ENCODE measurements at places on chromosomes 6 and 20.

DNA sequence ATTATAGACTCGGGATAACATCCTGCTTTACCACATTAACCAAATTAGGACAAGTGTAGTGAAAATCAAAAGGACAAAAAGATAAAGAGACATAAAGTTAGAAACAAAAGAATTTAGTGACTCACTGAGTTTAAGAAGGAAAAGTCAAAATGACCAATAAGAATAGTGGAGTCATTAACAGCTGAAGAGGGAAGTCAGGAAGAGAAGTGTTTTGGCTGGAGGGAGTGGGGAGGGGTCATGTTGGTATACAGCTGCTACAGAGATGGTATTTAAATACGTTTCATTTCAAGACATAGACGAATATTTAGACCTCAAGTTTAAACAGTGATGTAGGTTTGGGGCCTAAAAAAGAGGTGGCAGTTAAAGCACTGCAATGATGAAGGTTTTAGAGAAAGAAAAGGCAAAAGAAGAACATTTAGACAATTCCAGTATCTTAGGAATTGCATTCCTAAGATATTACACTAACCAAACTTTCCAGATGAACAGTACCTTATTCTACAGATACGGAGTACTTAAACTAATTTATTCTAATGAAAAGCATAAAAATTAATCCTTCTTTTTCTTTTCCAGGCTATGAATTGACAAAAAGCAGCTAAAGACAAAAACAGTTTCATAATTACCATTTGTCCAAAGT, 10.6 kb downstream of the FKBP5 start:
- no peak for DNase-seq

DNA sequence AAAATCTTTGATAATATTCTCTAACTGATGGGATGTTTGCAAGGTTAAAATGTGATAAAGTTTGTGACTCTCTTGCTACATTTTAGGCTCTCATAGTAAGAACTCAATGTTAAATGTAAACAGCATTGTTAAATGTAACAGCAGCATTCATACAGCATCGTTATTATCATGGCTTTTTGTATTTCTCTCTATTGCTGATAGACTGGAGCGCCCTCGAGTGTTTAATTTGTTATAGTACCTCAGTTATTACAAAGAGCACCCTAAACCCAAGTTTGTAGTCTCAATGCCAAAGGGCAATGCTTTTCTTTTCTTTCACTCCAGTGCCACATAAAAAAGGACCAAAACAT, 14.9 kb upstream of the TTPAL start:
- DNase-seq, result no peak

DNA sequence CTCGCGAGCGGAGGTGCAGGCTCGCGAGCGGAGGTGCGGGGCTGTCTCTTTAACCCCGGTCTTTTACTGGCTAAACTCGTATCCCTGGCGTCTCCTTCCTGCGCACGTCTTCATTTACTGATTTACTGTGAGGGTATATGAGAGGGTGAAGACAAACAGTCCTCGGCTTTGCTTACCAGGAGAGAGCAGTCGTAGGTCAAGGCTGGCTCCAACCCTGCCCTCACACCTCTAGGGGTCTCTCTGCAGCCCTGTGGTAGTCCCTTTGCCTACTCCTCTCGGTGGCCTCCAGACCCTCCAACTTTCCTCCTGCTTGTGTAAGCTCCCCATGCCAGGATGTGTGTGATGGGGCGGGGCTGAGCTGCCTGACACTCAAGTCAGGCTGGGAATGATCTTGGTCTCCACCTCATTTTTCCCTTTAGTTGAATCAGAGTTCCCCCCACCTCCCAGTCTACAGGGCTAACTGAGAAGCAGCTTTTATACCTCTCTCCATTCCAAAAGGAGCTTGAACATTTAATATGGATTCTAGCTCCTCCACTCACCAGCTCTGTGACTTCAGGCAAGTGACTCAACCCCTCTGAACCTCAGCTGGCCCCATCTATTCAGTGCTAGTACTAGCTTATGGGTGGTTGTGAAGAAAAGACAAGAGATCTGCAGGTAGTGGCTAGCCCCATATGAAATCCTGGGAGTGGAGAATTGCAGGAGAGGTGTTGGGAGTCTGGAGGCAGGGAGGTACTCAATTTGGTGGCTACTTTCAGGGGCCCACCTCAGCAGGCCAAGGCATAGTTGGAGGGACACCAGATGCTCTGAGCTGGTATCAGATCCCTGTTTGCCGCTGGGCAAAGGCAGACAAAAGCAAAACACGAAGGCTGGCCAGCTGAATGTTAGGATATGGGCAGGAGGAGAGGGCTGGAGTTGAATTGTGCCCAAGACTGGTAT, 902 bp downstream of the SLC29A1 start:
- DNase-seq, result no peak

DNA sequence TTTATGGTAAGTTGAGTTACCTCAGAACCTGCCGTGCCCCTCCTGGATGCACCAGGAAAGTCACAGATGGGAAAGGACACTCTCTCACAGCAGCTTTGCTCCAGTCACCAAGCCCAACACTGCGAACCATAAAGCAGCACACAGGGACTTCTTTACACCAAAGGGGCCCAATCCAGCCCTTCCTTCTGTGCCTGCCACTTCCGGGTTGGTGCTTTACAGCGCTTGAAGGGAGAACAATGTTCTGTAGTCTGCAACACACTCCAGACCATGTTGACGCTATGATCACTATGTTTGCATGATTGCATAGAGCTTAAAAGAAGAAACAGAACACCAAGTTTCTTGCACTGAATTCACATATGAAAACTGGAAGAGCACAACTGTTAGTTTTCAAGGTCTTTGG, 57.1 kb downstream of the SERAC1 start:
- DNase-seq, result no peak

DNA sequence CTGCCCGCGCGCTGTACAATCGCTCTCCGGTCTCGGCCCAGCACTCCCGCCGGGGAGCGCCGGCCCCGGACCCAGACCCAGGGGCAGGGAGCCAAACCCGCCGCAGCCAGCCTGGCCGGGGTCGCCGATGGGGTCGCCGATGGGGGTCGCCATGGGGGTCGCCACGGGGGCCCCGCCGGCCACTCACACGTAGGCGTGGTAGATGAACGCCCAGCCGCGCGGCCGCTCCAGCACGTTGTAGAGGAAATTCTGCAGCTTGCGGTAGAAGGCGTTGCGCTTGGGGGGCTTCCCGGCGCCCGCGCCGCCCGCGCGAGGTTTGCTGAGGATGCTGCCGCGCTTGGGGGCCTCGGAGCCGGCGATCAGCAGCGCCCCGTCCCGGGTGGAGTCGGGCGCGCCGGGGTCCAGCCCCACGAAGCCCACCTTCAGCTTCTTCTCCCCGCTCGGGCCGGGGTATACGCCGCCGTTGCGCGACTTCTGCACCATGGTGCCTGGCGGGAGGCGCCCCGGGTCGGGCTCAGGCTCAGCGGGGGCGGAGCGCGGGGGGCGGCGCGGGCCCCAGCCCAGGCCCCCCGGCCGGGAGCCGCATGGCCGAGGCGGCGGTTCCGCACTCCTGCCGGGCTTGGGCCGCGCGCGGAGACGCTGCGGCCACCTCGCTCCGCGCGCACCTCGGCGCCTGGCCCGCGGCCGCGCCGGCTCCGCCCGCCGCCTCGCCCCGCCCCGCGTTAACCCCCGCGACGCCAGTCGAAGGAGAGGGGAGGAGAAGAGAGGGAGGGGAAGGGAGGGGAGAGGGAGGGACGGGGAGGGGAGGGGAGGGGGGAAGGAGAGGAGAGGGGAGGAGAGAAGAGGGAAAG, at the start of gene KCNQ2:
TSS of gene KCNQ2 (minus strand) at position 675 of the 851 bp plus-strand sequence. CDS start at position 483, 192 bp downstream.
- no peak for DNase-seq

- DNase-seq, result no peak
These were observed 520 bp downstream of the KCNK17 start for GRCh38 chr6:39313526-39314272.

- DNase-seq, result no peak
These were observed 61.1 kb downstream of the CAP2 start for GRCh38 chr6:17454316-17455005.

- DNase-seq, result no peak
These were observed 7.6 kb downstream of the RIPOR2 start for GRCh38 chr6:24927985-24928745.

- no peak for DNase-seq
These were observed 27.6 kb upstream of the SCAF8 start for GRCh38 chr6:154705471-154706113.

GRCh38 chr6:15282334-15282733, 36.5 kb downstream of the JARID2 start:
- no peak for DNase-seq

DNA sequence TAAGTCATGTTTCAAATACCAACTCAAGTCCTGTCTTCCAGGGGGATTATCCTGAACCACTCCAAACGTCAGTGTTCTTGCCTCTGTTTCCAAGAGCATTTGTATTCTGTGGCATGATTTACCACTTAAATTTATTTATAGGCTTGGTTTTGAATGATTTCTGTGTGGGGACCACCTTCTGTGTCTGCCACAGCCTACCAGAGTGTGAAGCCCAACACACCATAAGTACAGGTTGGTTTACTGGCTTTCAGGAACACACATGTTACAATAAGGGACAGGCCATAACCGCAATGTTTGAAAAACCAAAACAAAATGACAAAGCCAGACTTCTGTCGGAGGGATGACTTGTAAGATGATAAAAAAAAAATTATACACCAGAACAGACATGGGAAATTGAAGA, 56.5 kb upstream of the MAP3K7 start:
- DNase-seq, result no peak

DNA sequence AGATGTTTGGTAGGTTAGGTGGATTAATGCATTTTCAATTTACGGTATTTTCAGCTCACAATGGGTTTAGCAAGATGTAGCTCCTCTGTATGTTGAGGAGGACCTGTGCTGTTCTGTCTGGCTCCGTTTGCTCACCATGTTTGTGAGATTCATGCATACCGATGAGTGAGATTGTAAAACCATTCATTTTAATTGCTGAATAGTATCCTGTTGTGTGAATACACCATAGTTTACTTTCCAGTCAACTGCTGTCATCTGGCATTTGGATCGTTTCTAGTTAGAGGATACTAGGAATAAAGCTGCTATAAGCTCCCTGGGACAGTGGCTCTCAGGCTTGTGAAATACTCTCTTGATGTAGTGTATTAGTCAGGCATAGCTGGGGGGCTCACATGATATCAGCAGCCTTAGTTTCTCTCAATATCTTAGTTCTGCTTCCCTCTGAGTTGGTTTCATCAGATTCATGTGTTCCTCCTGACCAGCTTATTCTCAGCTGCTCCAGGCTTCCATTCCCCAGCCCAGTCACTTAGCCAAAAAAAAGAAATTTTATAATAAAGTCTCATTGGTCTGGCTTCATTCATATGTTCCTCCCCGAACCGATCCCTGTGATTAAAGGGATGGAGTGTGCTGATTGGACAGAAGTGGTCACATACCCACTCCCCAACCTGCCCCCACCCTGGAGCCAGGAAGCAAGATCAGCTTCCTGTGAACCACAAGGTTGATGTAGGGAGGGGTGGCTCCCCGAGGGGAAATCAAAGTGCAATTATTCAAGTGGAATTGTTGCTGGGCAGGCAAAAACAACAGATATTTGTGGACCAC, 10.9 kb upstream of the B4GALT5 start:
- peak; percentile 66 for DNase-seq

- no peak for DNase-seq
These were observed 8.8 kb downstream of the CDKAL1 start for GRCh38 chr6:20542927-20543602.

GRCh38 chr20:31707994-31708735, 14.5 kb downstream of the BCL2L1 start:
- DNase-seq, result no peak

DNA sequence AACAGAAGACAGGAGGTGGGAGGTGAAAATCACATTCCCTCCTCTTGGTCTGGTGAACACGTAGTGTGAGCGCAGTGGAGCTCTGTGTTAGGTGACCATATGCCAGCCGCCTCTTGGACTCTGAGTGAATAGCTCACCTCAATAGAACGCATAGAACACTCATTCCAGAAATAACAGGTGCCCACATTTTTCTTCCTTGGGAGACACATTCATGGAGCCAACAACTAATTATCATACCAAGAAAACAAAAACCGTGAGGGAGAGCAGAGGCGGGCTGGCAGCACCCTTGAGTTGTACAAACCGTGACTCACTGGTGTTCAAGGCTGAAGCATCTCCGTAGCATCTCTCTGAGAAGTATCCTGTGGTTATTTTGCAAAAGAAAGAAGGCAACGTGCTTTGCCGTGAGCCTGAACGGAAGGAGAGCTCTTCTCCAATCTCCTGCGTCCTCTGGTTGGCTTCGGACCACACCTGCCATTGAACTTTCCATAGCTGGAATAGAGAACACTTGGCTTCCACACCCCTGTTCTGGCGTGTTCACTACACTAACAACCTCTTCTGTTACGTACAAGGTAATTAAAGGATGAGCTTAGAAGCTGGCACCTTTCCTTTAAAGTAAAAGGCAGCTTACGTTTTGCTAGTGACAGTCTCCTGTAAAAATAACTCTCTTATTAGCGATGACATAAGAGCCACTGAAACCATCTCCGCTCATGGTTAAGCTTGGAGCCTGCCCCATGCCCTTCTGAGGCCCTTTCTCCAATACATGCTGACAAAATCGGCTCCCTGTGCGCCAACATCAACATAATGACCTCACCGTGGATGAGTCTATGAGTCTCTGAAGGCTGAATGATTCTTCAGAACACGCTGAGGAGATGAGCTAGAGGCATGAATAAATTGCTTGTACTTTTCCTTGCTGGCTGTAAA, 30.2 kb upstream of the SGK1 start:
- peak; percentile 80 for DNase-seq

DNA sequence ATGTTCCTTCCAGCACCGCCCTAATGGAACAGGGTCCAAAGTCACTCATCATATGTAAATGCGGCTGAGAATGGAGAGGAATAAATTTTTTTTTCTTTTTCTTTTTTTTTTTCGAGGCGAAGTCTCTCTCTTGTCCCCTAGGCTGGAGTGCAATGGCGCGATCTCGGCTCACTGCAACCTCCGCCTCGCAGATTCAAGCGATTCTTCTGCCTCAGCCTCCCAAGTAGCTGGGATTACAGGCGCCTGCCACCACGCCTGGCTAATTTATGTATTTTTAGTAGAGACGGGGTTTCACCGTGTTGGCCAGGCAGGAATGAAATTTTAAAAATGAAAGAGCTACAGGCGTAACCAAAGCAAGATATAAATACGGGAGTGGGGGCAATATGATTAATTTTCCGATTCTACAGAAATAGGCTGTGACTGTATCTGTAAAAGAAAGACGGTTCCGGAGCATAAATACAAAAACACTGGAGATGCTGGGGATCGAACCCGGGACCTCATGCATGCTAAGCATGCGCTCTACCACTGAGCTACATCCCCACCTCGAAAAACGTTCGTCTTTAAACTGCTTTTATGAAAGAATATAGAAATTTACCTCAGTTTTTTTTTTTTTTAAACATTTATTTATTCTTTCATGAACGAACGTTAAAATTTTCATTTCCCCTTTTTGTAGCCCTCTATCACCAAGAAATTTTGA, 132.2 kb downstream of the GPX5 start:
- DNase-seq, result no peak

DNA sequence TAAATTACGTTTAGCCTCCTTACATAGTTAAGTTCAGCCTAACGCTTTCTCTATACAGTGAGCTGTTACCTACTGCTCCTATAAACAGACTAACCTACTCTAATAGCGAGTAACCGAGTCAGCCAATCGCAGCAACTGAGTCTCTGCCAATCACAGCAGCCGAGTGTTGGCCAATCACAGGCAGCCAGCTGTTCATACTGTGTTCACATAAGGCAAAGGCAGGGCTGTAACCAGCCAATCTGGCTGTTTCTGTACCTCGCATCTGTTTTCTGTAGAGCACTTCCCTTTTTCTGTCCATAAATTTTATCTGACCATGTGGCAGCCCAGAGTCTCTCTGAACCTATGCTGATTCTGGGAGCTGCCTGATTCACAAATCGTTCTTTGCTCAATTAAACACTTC, 263.9 kb upstream of the JARID2 start:
- no peak for DNase-seq
